Stimulated activated CD8-positive, alpha-beta memory T cell treated with anti-CD3 and anti-CD28 coated beads, Interleukin-15, amount 100 ng/mL, for 24 hours (primary cell): ENCODE measurements at places on chromosomes 1 and 21.

DNA sequence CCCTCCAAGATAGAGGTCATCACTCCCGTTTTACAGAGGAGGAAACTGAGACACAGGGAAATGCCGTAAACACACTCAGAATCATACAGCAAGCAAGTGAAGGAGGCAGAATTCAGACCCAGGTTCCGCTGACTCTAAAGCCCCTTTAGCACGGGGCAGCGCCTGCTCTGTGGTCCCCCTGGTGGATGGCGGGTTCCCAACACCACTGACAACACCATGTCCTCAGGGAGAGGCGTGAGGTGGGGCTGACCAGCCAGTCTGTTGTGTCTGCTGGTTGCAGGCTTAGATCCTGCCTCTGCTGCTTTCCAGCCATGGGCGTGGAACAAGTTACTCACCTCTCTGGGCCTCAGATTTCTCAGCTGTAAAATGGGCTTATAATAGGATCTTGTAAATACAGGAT lies 617.3 kb downstream of the MATN1 start:
- DNase-seq = no peak

DNA sequence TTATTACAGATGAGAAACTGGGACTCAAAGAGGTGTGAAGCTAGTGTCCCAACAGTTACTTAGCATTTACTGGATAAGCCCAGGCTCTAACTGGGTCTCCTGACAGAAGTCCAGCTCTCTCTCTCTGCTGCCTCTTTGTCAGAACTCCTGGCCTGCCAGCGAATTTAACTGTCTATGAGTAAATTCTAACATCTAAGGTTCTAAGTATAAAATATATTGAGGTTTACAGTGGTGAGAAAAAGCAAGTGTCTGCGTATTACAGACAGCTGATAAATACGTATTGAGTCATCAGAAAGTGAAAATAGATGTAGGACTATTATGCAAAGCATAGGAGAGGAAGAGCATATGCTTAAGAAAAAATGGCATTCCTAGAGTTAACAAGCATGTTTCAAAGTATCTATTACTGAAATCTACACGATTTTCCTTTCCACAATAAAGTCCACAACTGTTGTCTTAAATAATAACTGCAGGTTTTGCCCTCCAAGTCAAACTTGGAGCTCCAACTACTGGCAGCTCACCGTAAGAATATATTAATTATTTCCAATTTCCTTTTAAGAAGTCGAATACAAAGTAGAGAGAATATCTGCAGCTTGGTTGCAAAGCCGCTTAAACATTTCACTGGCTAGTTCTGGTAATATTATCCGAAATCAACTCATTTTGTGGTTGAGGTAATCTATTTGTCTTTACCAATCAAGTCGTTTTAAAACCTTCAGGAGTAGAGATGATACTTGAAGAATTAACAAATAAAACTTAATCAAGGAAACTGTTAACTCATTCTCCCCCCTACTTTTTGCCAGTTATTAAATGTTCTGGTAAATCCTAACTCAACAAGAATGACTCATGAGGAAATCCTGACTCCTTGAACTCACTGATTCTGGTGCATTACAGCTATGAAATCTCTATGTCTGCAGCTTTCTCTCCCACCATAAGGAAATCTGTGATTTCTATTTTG lies 1.4 kb upstream of the RGS2 start:
- DNase-seq = no peak

- DNase-seq = no peak
Measured at GRCh38 chr1:186474208-186474607, 13.3 kb upstream of the PDC start.

DNA sequence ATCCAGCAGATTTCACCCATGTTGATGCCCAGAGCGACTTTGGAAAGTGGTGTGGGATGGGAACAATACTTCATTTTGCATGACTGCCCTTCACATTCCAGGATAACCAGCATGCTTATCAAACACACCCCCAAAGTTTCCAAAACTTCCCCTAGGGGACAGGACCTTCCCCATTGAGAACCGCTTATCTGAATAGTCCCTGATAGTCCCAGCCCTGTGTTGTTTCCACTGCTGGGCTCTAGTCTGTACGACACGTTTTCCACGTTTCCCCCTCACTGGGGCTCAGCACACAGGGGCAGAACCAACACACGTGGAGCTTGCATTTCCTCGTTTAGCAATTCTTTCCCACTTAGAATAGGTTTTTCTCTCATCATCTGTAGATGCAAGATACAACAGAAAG lies 61.0 kb downstream of the BACE2 start:
- DNase-seq = no peak

DNA sequence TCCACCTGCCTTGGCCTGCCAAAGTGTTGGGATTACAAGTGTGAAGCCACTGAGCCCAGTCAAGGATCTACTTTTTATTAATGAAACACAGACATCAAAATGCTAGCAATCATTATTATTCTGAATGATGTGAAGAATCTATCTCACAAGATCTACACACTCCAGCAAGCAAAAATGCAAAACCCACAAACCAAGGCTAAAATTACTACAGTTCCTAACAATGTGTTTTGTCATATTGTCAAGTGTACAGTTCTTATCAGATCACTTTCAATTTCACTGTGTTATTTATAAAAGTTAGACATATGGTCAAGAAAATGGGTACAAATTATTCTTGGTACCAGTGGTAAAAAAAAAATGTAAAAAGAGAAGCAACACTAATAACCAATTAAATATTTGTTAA lies 61.3 kb upstream of the SDC3 start:
- DNase-seq = no peak

DNA sequence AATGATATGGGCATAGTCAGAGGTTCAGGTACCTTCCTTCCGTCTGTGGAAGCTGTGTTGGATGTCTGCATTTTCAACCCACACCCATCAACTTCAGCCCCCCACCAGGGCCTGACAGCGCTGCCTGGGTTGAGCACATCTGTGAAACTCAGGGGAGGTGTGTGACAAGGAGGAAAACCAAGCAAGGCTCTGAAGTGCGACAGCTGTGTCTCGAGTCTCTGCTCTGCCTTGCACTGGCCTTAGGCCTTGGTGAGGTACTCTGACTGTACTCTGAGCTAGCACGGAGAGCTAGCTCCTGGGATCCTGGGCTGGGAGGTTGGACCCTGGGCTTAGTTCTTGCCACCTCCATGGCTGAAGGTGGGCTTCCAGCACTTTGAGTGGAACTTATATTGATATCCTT lies 9.1 kb downstream of the VANGL2 start:
- no peak for DNase-seq

DNA sequence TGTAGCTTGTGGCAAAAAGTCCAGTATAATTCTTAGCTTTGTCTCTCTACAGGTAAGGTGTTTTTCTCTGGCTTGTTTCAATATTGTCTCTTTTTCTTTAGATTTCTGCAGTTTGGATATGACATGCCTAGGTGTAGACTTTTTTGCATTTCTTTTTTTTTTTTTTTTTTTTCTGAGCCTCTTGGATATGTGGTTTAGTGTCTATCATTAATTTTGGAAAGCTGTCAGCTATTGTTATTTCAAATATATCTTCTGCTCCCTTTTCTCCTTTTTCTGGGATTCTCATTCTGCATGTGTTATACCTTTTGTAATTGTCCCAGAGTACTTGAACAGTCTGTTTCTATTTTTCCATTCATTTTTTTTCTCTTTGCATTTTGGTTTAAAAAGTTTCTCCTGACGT lies 243.2 kb downstream of the DSCAM start:
- DNase-seq = no peak

GRCh38 chr1:13892198-13892597 lies 192.2 kb downstream of the PRDM2 start:
- DNase-seq = no peak

DNA sequence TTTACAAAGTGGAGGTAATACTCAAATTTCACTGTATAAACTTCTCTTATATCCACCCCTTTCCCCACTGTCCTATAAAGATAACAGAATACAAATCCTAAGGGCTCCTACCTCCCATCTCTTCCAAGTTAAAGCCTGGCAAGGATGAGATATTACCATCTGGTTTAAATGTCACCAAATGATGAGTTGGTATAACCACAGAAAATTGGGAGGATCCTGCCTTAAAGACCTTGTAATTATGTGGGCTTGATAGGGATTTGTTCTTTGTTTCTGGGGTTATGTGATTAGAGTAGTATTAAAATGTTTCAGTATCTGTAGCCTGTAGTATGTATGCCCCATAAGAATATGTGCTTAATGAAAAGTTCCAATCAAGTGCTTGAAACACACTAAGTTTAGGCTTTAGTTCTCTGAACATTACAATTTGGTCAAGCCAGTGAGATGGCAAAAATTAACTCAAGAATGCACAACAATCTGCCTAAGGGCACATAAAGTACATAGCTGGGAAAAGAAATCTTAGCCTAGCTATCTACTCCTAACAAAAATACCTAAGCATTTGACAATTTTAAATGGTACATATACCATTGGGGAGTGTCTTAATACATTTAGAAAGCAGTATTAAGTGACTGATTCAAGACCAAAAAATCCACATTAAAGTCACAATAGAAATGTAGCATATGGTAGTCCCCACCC lies 14.0 kb downstream of the KDM5B start:
- DNase-seq = no peak

GRCh38 chr1:6126028-6126427 lies 54.1 kb downstream of the CHD5 start:
- no peak for DNase-seq

GRCh38 chr1:224339442-224340033 lies 9.6 kb upstream of the NVL start:
- DNase-seq = no peak

- no peak for DNase-seq
Measured at GRCh38 chr1:37240897-37241296, 206.6 kb upstream of the GRIK3 start.

- no peak for DNase-seq
Measured at GRCh38 chr1:226365831-226366231, 42.1 kb downstream of the PARP1 start.
